ENCODE measurements at places on chromosomes 1 and 21.

DNA sequence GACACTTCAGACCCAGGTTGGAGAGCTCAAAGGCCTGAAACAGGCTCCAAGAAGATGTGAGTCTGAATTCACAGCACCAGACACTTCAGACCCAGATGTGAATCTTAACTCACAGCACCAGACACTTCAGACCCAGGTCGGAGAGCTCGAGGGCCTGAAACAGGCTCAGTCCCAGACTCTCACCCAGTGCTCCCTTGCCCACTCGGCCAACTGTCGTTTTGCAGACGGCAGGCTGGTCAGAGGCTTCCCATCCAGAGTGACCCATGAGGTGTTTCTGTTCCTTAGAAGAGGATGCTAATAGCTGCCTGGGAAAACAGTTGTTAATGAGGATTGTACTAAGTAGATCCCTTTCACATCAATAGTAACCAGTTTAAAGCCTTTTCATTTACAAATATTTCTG, 88.4 kb downstream of the ADARB1 start:
- DNase-seq: no peak

- DNase-seq: no peak
These were observed 183.2 kb downstream of the GRIK3 start for GRCh38 chr1:36851087-36851486.

DNA sequence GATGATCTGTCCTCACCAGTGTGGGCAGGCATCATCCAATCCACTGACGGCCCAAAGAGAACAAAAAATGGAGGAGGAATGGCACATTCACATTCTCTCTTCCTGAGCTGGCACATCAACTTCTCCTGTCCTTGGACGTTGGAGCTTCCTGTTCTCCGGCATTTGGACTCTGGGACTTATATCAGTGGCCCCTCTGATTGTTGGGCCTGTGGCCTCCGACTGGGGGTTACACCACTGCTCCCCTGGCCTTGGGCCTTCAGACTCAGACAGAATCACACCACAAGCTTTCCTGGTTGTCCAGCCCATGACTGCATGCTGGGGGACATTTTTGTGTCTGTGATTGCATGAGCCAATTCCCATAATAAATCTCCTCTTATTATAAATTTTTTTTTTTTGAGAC, 20.1 kb downstream of the IFNLR1 start:
- DNase-seq: no peak

GRCh38 chr1:48069662-48070395, 72.6 kb upstream of the TRABD2B start:
- DNase-seq: no peak

GRCh38 chr1:169461390-169462000, 24.2 kb downstream of the SLC19A2 start:
- DNase-seq: no peak

DNA sequence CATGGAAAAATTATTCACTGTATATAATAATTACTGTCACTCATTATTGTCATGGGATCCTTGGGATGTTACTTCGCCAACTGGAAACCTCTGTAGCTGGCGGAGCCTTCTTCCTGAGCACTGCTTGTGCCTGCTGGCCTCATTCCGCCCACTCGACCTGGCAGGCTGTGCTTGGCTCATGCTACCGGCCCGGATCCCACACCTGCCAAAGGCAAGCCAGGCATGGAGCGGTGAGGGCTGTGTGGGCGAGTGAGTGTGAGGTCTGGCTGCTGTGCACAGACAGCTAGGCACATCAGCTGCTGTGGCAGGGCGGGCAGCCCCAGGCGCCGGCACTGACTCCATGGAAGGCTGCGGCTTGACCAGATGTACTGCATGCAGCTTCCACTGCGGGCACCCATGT, 78.4 kb downstream of the DISP1 start:
- no peak for DNase-seq

GRCh38 chr21:18468790-18469189, 65.2 kb upstream of the TMPRSS15 start:
- DNase-seq: no peak

GRCh38 chr1:172451002-172451443, 7.2 kb upstream of the PIGC start:
- DNase-seq: no peak

GRCh38 chr1:80369780-80370179, 1363.2 kb upstream of the ADGRL4 start:
- DNase-seq: no peak

GRCh38 chr1:41791667-41792484, 126.8 kb downstream of the HIVEP3 start:
- no peak for DNase-seq

GRCh38 chr1:225849925-225850324, 32.3 kb downstream of the TMEM63A start:
- DNase-seq: peak; percentile 15

DNA sequence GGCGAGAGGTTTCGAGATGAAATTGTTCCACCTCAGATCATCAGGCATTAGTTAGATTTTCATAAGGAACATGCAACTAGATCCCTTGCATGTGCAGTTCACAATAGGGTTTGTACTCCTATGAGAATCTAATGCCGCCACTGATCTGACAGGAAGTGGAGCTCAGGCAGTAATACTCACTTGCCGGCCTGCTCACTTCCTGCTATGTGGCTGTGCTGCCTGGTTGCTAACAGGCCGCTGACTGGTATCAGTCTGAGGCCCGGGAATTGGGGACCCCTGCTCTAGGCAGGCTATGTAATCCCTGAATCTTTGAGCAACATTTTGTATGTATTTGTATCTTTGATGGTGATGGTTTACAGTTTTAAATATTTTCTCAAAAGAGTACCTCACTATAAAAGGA, 32.5 kb downstream of the XKR8 start:
- DNase-seq: peak; percentile 55

DNA sequence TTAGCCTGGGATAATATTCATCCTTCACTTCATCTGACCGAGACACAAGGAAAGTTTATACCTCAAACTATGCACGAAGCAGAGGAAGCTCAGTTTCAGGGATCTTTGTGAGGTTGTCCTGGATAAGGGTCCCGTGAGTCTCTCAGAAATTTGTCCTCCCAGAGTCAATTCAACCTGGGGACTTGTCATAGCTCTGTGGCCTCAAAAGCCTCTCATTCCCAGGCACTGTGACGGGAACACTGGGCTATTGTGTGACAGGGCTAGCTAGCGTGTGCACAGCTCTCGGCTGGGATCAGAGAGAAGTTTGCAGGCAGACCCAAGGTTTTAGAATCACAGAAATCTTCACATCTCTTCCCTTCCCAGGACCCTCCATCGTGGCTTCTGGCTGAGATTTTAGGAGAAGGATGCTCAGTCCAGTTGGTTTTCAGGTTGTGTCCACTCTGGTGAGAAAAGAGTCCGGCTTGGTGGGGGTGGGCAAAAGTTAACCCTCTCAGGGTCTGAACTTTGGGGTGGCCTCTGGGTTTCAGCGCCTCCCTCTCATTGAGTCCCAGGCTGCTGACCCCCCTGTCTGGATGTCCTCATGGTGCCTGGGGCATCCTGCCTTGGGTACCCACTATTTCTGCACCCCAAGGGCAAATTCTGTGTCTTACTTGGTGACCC, 20.4 kb upstream of the LBR start:
- no peak for DNase-seq

DNA sequence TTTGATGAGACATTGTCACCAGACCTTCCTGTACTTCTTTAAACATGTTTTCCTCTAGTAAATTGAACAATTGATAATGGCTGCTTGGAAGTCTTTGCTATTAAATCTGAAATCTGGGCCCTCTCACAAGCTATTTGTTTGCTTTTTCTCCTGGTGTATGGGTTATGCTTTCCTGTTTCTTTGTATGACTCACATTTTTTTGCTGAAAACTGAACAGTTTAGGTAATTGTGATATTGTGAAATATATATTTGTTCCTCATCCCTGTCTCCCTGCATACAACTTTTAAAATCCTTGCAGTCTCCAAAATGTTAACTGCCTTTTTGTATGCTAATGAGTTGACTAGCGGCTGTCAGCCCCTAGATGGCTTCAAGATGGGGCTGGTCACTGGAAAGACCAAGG, 61.6 kb downstream of the MAP3K21 start:
- no peak for DNase-seq

- no peak for DNase-seq
These were observed 242.8 kb upstream of the KIAA0040 start for GRCh38 chr1:175435392-175435791.

- DNase-seq: no peak
These were observed 78.7 kb downstream of the SSBP3 start for GRCh38 chr1:54327386-54328065.

DNA sequence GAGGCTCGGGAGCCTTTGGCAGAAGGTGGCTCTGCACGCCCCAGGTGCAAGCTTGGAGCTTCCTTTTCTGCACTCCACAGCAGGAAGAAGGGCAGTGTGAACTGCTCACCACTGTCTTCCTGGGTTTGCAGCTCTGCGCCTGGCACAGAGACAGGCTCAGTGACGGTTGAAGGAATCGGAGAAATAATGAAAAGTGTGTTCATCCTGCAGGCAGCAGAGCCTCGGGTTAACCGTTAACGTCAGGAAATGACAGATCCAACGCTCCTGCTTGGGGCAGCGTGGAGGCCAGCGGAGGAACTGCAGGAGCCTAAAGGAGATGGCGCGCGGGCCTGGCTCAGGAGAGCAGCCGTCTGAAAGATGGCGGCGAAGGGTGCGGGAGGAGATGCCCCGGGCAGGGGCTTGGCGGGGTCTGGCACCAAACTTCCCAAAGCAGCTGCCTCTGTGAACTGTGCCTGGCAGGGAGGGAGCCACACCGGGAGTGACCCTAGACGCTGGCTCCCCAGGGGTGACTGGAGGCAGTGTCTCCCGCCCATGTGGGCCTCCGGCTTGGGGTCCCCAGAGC, 10.9 kb upstream of the SAMD11 start:
- no peak for DNase-seq

- no peak for DNase-seq
These were observed 552 bp downstream of the DLGAP3 start for GRCh38 chr1:34928699-34929496.

DNA sequence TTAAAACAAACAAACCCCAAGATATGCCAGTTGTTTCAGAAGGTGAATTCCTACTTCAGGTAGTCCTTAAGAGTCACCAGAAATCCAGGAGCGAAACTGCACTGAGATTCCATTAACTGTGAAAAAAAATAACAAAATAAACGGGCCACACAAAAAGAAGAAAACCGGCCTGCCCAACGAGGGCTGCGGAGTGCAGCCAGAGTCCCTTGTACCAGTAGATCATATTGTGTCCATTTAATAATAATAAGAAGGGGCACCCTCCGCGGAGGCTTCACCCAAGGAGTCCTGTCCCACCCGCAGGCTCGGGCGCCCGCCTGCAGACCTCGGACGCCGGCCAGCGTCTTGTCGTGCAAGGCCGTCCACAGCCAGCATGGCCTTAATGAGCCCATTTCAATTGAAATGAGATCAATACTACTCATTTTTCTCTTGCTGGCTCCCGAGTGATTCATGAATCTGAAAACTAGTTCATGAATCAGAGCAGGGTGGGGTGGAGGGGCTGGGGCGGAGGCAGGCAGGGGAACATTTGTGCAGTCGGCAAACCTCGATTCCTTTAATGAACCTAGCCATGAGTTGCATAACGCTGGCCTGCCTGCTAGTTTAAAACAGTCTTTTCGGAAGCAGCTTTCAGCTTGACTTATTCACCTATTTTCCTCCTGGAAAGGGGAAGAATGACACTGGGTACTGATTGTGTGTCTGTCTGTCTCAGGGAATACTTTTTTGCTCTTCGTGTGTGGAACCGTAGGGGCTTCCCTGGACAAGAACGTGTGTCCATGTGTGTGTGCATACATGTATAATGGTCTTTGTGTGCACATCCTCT, 113.1 kb upstream of the IRF2BP2 start:
- peak; percentile 47 for DNase-seq

GRCh38 chr21:22710721-22711120, 1712.5 kb downstream of the NCAM2 start:
- DNase-seq: no peak

DNA sequence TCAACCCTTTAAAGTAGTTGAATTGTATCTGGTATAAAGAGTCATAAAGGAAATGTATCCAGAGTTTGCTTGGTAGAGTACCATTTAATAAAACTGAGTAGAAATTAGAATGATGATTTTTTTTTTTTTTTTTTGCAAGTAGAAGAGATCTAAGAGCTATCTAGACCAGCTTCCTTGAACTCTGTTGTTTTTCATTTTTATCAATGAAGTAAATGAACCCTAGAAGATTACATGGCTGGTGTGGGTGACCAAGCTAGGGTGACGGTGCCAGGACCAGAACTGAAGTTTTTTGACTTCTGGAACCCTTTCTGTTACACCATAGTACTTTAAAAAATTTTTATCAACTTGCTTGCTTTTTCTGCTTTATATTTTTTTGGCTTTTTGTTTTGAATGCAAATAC, 36.9 kb downstream of the MACO1 start:
- no peak for DNase-seq

DNA sequence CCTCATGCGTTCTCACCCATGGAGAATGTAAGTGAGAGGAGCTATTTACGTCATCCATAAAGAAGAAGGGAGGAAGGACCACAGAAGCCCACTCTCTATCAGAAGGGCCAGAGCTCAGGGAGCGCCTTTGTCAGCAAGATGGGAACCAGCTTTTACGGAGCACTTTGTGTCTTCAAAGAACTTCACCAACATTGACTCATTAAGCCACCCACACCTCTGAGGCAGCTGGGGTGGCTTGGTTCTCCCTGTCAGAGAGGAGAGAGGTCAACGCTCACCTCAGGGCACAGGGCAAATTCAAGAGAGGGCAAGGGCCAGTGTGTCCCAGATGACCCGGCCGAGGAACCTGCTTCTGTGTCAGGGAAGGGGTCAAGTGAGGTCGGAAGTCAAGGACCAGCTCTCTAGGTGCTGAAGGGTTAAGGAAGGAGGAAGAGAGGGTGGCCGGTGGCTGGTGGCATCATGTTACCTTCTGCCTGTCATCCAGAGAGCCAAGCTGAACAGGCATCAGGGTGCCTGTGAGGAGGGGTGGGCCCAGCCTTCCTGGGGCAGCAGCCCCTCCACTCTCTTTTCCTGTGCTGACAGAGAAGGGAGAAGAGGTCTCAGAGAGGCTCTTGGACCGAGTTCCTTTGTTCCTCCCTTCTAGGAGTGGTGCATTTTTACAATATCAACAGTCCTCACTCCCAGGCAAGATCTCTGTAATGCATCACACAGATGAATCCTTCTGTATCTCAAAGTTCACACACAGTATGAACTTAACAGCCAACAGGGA, 109.0 kb downstream of the ETS2 start:
- no peak for DNase-seq

DNA sequence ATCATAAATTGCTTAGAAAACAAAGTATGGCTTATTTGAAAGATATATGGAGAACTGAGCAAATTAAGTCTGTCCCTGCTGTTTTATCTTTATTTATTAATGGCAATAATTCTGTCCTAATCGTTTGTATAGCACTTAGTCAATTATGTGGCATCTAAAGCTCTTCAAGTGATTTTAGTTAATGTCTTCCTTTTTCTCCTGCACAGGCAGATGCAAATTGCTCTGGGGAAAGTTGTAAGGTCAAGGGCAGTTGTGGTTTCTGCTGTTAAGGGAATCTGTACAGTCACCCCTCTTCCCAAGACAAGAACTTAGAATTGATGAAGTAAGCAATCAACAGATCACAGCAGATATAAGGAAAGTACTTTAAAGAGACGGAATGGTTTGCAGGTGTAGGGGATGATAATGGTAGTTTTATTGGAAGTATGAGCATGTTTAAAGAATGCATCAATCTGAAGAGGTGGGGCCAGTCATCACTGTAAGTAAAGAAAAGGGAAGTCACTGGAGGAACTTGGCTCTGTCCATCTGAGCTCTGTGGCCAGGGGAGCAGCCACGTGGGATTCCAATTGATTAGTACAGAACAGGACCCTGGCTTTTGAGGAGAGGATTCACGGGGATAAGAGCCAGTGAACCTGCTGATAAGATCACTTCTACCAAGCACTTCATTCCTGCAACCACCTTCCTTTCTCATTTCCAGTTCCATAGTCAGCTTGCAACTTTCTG, 116.0 kb upstream of the KCNJ6 start:
- no peak for DNase-seq

GRCh38 chr21:32312326-32312725, 13.7 kb downstream of the MRAP start:
- no peak for DNase-seq

- DNase-seq: no peak
These were observed 54.1 kb upstream of the CFAP298 start for GRCh38 chr21:32666258-32666657.

Measured in stimulated activated naive CD4-positive, alpha-beta T cell (primary cell).